Esophagus squamous epithelium (tissue), 5 donors: ENCODE measurements at places on chromosomes 7 and 10. TPM values are rescaled to one million over a fixed set of nuclear protein-coding genes. Genes with fewer than 3 reads are reported as not detected.

GRCh38 chr7:4774658-4775249 lies 669 bp upstream of the AP5Z1 start:
- peaks cover 14% of the 10 kb centered on the region for H3K4me1 ChIP-seq
- peak overlapping the region; percentile 87 for H3K4me3 ChIP-seq
- H3K27ac ChIP-seq = peak overlapping the region; percentile 93
- no peaks in the 10 kb centered on the region for H3K27me3 ChIP-seq

AEBP1 gene
- 4.6 TPM for total RNA-seq

GRCh38 chr7:80611353-80611752 lies 27.1 kb upstream of the CD36 start:
- no peak for DNase-seq
- H3K27ac ChIP-seq = no peak overlapping the region
- H3K4me1 ChIP-seq = peaks cover 3% of the 10 kb centered on the region
- H3K36me3 ChIP-seq = no peaks in the 10 kb centered on the region
- no peak overlapping the region for H3K4me3 ChIP-seq

GRCh38 chr10:25661632-25662031 lies 272.4 kb upstream of the MYO3A start:
- H3K27me3 ChIP-seq = no peaks in the 10 kb centered on the region
- H3K4me1 ChIP-seq = no peaks in the 10 kb centered on the region
- no peak for DNase-seq

ZNF467 gene
- total RNA-seq = 1.4 TPM

- H3K36me3 ChIP-seq = no peaks in the 10 kb centered on the region
- no peak overlapping the region for H3K27ac ChIP-seq
- peaks cover 64% of the 10 kb centered on the region for H3K27me3 ChIP-seq
- DNase-seq = no peak
- H3K4me1 ChIP-seq = peaks cover 7% of the 10 kb centered on the region
These were observed 906 bp downstream of the DKK1 start for GRCh38 chr10:52314822-52315552.

PAPOLB gene
- not detected for total RNA-seq

ASZ1 gene
- not detected for total RNA-seq

DNA sequence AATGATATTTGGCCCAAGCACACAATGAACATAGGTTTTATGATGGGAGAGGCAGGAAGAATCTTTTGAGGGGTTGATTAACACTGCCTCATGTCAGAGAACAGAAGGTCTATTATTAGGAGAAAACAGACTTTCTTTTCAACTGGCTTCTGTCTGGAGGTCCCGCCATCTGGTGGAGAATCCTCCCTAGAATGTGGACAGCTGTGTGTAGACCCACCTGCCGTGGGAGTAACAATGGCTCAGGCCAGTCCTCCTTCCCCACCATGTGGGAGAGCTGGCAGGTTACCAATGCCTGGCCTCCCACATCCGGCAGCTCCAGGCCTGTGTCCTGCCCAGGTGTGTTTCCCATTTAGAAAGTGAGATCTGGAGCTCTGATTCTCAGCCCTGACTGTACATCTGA lies 70.4 kb upstream of the AOAH start:
- H3K27ac ChIP-seq = no peak overlapping the region
- no peaks in the 10 kb centered on the region for H3K27me3 ChIP-seq
- H3K36me3 ChIP-seq = no peaks in the 10 kb centered on the region
- H3K4me1 ChIP-seq = no peaks in the 10 kb centered on the region
- DNase-seq = no peak

DNA sequence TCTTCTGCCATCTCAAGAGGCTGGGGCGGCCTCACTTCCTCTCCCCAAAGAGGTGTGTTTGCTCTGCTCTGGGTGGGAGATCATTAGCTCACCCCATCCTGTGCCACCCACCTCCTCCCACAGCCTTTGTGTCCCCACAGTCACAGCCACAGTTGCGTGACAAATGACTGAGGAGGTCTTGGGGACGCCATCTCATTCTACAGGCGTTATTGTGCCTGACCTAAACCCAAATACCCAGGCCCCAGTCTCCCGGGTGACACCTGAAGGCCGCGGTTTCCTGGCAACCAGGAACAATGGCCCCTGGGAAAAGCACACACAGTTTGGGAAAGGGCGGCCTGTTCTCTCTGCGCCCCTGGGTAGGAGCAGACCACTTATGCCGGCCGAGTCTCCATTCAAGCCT lies 51.6 kb downstream of the SLIT1 start:
- no peak overlapping the region for H3K4me3 ChIP-seq
- H3K4me1 ChIP-seq = no peaks in the 10 kb centered on the region
- no peaks in the 10 kb centered on the region for H3K27me3 ChIP-seq
- H3K27ac ChIP-seq = no peak overlapping the region
- H3K36me3 ChIP-seq = no peaks in the 10 kb centered on the region

DNA sequence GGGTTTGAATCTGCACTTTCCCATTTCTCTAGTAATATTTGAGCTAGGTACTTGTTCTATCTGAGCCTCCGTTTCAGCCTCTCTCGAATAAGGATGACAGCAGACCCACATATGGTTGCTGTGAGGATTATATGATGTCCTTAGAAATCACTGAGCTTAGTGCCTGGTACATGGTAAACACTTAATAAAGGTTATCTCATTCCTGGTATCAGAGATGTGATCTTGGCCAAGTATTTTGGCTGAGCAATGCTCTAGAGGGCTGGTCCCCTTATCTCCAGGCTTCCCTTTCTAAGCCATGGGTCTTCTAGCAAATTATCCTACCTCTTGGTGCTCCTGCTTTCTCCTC lies 407 bp upstream of the MKRN1 start:
- no peak for DNase-seq
- H3K4me1 ChIP-seq = peaks cover 3% of the 10 kb centered on the region
- H3K27ac ChIP-seq = peak overlapping the region; percentile 97
- no peaks in the 10 kb centered on the region for H3K27me3 ChIP-seq
